ENCODE measurements at places on chromosomes 13 and 19.

DNA sequence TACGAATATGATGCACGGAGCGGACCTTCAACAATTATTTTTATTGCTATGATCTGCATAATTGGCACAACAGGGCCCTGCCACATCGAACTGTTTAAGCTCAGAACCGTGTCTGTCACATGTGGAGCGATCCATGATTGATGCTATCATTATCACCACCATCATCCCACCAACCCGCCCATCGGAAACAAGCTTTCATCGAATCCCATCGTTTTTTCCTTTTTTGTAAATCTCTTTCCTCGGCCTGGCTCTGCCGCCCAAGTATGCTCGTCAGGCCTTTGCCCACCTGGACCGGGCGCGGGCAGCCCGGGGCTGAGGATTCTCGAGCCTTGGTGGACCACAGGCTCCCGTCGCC, 533 bp upstream of the DCAF15 start:
- no peak for DNase-seq

- no peak for DNase-seq
Measured at GRCh38 chr19:1237754-1238368, at the start of gene CBARP. CBARP (minus strand) TSS chr19:1238005; CDS start chr19:1236100, 1,905 bp downstream.

GRCh38 chr19:19214892-19215291, 3.1 kb downstream of the NCAN start:
- no peak for DNase-seq

- DNase-seq = no peak
Measured at GRCh38 chr13:113641426-113641825, 16.6 kb downstream of the ATP4B start.

- no peak for DNase-seq
Measured at GRCh38 chr19:12287958-12288500, 6.7 kb downstream of the ZNF44 start.

- no peak for DNase-seq
Measured at GRCh38 chr13:114269281-114269770, 12.1 kb upstream of the UPF3A start.

DNA sequence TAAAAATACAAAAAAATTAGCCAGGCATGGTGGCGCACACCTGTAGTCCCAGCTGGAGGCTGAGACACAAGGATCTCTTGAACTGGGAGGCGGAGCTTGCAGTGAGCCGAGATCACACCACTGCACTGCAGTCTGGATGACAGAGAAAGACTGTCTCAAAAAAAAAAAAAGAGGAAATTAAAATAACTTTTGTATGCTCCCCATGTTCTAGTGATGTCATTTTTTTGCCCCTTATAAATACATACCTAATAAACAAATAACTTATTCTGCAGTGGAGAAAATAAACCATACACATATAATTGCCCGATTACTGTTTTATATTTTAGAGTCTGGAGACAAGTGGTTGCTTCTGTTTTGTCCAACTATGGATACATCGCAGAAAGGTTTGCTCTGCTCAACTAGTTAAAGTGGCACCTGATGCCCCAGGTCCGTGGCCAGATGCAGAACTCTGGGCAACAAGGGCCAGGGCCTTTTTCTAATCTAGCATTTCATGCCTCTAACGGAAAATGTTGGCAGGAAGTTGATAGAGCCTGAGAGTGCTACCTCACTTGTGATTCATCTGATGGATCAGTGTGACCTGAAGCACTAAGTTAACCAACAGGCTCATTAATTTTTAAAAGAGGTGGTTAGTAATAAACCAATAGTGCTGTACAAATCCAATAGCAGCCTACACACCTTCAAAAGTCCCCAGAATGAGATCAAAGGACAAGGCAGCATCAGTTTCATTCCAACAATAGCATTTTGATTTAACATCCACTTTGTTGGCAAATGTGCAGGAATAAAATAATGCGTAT, 18.8 kb downstream of the UBE2L5 start:
- no peak for DNase-seq

- DNase-seq = no peak
Measured at GRCh38 chr19:11581740-11582139, 4.3 kb upstream of the ACP5 start.

GRCh38 chr13:30923418-30923817, 9.0 kb upstream of the TEX26 start:
- DNase-seq = no peak

GRCh38 chr19:29705706-29706105, 9.4 kb downstream of the C19orf12 start:
- DNase-seq = no peak

- no peak for DNase-seq
Measured at GRCh38 chr19:7676376-7676775, 514 bp upstream of the MCEMP1 start.

DNA sequence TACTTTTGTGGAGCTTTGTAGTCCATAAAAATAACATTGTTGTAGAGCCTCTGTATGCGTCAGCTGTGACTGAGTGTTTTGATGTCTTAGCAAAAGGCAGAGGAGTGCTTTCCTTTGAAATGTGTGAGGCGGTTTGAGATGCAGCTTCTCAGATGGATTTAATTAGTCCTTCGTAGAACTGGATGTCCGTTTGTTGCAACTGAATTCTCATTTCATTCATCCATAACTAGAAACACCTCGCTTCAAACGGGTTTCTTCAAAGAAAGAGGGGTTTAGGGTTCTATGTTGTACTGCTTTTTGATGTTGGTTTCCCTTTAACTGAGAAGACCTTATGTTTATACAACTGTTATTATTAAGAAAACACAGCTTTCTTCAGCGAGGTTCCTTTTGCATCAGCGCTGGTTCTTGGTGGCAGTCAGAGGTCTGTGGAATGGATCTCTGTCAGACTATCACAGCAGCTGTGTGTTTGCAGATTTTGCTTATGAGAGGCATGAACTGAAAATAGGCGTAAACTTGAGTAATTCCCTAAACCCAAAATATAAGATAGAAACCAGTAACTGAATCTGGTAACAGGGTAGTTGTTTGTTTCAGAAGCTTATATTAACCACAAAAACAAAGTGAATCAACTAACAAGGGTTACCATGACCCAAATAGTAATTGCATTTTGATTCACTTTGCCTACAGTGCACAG, 194.4 kb downstream of the GGACT start:
- no peak for DNase-seq

- no peak for DNase-seq
Measured at GRCh38 chr13:105936816-105937215, 598.6 kb downstream of the EFNB2 start.

DNA sequence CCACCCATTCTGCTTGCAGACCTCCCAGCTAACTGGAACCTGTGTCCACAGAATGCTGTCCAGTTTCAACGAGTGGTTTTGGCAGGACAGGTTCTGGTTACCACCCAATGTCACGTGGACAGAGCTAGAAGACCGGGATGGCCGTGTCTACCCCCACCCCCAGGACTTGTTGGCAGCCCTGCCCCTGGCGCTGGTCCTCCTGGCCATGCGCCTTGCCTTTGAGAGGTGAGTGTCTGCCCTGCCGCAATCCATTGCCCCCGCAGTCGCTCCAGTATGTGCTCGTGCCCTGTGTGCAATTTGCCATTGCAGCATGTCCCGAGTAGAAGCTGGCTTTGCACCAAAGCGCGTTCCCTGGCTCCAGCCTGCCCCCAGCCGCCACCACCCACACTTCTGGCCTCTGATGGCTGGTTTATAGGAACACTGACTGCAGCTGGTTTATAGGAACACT, 41.9 kb downstream of the CERS4 start:
- DNase-seq = no peak

DNA sequence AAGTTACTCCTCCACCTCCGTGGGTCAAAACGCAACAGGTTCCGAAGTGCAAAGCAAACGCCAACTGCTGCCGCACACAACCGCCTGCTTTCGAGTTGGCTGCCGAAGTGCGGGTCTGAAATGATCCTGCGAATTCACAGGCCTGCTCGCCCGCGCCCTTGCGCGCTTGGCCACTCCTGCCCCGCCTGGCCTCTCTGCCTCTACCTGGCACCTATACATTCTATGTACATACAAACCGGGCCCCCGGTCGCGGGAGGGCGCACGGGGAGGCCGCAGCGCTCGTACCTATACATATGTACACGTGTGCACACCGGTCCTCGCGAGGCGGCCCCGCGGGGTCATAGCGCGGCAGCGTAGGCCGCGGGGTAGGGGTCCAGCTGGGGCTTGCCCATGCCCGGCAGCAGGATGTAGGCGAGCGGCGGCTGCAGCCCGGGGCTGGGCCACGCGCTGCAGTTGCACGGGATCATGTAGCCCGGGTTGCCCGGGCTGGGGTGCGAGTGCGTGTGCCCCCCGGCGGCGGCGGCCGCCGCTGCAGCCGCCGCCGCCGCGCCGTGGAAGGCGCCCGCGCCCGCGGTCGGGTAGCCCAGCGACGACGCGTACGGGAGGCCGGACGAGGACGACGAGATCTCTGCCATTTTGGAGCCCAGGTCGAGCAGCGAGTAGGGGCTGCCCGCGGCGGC, 1.3 kb downstream of the SOX21 start:
- no peak for DNase-seq

GRCh38 chr13:95536632-95537241, 15.8 kb upstream of the CLDN10 start:
- DNase-seq = no peak

DNA sequence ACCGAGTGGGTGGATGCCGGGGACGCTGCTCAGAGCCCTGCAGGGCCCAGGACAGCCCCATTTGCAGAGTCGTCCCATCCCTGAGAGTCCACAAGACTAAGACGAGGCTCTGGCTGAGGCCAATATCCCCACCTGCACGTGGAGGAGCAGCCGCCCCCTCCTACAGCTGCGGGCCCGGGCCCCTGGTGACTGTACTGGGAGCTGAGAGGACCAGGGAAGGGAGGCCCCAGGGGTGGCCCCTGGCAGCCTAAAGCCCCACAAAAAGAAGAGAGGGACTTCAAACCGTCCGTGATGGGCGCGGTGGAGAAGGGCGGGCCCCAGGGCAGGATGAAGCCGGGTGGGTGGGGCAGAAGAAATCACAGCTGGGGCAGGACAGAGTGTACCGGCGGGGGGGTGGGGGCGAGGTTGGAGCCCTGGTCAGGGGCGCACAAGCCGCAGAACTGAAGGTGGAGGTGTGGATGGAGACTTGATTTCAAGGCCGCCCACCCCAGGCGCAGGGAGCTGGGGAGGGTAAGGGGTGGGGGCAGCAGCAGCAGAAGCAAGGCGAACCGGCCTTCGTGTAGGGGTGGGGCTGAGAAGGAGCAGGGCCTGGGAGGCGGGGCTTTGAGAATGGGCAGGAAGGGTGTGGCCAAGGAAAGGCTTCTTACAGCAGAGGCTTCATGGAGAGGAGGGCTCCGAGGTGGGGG, 12.9 kb downstream of the CFD start:
- peak; percentile 90 for DNase-seq

- DNase-seq = no peak
Measured at GRCh38 chr19:12244370-12244769, 50.3 kb downstream of the ZNF44 start.

GRCh38 chr19:49643466-49643865, 1.5 kb downstream of the SCAF1 start:
- no peak for DNase-seq

- no peak for DNase-seq
Measured at GRCh38 chr19:3673506-3674439, 26.5 kb downstream of the PIP5K1C start.

GRCh38 chr13:72931311-72931710, 127.5 kb upstream of the KLF5 start:
- no peak for DNase-seq

DNA sequence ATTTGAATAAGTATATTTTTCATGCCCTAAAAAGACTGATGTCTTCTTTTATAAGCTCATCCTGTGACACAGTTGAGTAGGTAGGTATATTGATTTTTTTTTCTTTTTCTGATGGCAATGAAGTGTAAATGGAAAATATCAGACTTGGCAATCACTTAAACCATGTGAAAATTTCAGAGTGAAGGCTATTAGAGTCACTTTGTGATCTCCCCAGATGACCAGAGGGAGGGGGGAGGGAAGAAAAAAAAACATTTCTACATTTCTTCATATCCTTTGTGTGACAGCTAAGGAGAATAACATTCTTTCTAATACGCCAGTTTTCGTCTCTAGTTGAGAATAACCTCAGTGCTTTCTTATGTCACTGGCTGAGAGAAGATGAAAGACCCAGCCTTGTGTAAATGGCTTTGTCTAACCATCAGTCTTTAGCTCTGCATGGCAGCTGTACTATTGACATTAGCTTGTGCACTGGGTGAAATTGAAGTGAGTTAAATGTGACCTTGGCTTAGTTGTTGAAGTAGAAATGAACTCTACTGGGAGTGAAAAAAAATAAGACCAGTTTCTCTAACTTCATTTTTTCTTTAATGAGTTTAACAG, 332.1 kb upstream of the DACH1 start:
- DNase-seq = no peak

- DNase-seq = no peak
Measured at GRCh38 chr13:109154966-109155761, 525.8 kb downstream of the MYO16 start.

GRCh38 chr13:80821466-80821865, 480.5 kb upstream of the SPRY2 start:
- DNase-seq = no peak

GRCh38 chr13:79382545-79383275, 23.3 kb downstream of the RBM26 start:
- no peak for DNase-seq

DNA sequence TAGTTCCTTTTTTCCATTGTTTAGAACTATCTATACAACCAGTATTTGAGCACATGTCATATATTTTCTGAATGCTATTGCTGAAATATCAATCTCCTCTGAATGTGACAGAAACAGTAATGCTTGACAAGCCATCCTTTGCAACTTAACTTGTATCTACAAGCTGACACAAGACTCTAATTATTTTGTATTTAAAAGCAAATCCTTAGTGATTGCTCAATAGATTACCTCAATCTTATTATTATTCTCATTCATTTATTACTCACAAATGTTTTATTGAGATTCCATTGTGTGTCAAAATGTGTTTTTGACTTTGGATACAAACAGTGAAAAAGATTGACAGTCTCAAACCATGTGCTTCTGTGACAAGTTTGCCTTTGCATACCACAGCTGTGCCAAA, 787.8 kb upstream of the PRR20A start:
- no peak for DNase-seq

- no peak for DNase-seq
Measured at GRCh38 chr13:38519229-38519911, 167.5 kb upstream of the FREM2 start.

DNA sequence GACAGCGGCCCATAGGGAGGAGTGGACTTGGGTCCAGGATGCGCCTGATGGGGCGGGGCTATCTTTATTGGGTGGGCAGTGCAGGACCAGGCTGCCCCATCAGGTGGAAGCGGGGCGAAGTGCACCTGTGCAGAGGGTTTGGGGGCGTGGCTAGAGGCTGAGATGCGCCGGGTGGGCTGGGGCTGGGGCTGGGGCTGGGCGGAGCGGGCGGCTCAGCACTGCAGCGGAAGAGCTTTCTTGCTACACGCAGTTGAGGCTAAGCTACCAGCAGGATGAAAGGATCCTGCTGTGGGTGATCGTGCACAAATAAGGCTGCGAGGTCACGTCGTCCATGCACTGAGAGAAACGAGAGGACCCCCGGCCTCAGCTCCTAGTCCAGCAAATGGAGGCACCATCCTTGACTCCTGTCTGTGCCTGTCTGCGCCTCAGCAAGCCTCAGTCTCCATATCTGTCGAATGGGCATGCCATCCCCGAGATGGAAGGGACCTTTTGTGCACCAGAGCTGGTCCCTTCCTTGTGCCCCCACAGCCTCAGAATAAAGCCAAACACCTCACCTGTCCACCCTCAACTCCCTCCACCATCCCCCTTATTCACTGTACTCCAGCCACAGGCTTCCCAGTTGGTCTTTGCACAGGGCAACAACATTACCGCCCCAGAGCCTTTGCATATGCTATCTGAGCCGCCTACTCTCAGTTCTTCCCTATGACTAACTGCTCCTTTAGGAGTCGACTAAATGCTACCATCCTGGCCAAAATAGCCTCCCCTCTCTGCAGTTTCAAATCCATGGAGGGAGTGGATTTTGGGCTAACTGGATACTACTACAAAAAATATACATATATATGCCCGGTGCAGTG, 21.0 kb upstream of the HOMER3 start:
- DNase-seq = no peak

GRCh38 chr19:47650700-47651099, 41.8 kb downstream of the BICRA start:
- DNase-seq = no peak

All from COLO829 (cell line).